Vein endothelial cell (primary cell): ENCODE measurements at places on chromosomes 12 and 14. TPM values are rescaled to one million over a fixed set of nuclear protein-coding genes. Genes with fewer than 3 reads are reported as not detected.

The RIPK3 gene
- total RNA-seq = 4.2 and 4.9 TPM in 2 replicates

The NTS gene
- not detected in 2 replicates for total RNA-seq

The SBNO1 gene
- 30.7 and 41.7 TPM in 2 replicates for total RNA-seq

The CEBPE gene
- total RNA-seq = not detected in 2 replicates

The CLEC2D gene
- total RNA-seq = 0.98 and 2.0 TPM in 2 replicates

The CYP27B1 gene
- total RNA-seq = under 0.01 and 0.67 TPM in 2 replicates
